ENCODE measurements at places on chromosomes 5 and 9. TPM values are rescaled to one million over a fixed set of nuclear protein-coding genes. Genes with fewer than 3 reads are reported as not detected.

The MROH2B gene
- total RNA-seq, result 0.59 TPM

The HAVCR1 gene
- not detected for total RNA-seq

The SELENOP gene
- 45.1 TPM for total RNA-seq

The BSPRY gene
- not detected for total RNA-seq

The KLF9 gene
- 20.7 TPM for total RNA-seq

The RGS14 gene
- 9.8 TPM for total RNA-seq

The GNA14 gene
- total RNA-seq, result 0.42 TPM

The AGXT2 gene
- 0.07 TPM for total RNA-seq

The APBA1 gene
- 0.69 TPM for total RNA-seq

The SPINK4 gene
- total RNA-seq, result not detected

The PCDHB4 gene
- total RNA-seq, result 0.07 TPM

The HTR1A gene
- total RNA-seq, result not detected

The ZFR gene
- 66.8 TPM for total RNA-seq

The LCN15 gene
- total RNA-seq, result not detected

The FYB1 gene
- not detected for total RNA-seq

The SHOC1 gene
- 0.02 TPM for total RNA-seq

The PCDHGA3 gene
- 0.49 TPM for total RNA-seq

The SSBP2 gene
- total RNA-seq, result 34.2 TPM

The FST gene
- 0.99 TPM for total RNA-seq

The ROR2 gene
- total RNA-seq, result 2.9 TPM

The TTC1 gene
- total RNA-seq, result 76.1 TPM

The OR1Q1 gene
- total RNA-seq, result not detected

The MZB1 gene
- not detected for total RNA-seq

The SAXO1 gene
- 0.10 TPM for total RNA-seq

The CARTPT gene
- not detected for total RNA-seq

The OTP gene
- total RNA-seq, result not detected

The ENTREP1 gene
- not detected for total RNA-seq

The JADE2 gene
- total RNA-seq, result 19.8 TPM

The NTRK2 gene
- total RNA-seq, result 1.1 TPM

The OTULIN gene
- 29.3 TPM for total RNA-seq

The ANKRD31 gene
- 0.02 TPM for total RNA-seq

The IL13 gene
- total RNA-seq, result not detected
